Stimulated activated CD8-positive, alpha-beta memory T cell treated with anti-CD3 and anti-CD28 coated beads, Interleukin-4, amount 100 ng/mL, for 1 hour (primary cell): ENCODE measurements at places on chromosomes 5 and 9.

DNA sequence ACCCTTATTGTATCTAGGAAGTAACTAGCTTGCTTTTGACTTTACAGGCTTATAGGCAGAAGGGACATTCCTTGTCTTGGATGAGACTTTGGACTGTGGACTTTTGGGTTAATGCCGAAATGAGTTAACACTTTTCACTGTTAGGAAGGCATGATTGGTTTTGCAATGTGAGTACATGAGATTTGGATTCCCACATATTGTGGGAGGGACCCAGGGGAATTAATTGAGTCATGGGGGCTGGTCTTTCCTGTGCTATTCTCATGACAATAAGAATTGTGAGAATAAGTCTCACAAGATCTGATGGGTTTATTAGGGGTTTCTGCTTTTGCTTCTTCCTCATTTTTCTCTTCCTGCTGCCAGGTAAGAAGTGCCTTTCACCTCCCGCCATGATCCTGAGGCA, 417.5 kb downstream of the HINT1 start:
- DNase-seq: no peak

DNA sequence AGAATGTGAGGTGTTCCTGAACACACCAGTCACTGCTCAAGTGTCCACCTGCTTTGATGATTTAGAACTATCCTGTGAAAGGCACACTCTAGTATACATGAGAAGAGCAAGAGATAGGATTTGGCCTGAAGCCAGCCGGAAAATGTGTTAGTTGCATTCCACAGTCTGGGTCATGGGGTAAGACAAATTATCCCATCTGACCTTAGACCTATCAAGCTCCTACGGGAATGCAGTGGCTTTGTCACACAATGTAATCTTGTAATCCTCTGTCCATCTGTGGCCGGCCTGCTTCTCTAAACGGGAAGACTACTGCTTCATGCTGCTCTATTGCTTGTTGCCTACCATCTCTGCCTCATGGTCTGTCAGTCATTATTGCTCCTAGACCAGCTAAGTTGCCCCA, 92.4 kb upstream of the PRRC1 start:
- DNase-seq: no peak

DNA sequence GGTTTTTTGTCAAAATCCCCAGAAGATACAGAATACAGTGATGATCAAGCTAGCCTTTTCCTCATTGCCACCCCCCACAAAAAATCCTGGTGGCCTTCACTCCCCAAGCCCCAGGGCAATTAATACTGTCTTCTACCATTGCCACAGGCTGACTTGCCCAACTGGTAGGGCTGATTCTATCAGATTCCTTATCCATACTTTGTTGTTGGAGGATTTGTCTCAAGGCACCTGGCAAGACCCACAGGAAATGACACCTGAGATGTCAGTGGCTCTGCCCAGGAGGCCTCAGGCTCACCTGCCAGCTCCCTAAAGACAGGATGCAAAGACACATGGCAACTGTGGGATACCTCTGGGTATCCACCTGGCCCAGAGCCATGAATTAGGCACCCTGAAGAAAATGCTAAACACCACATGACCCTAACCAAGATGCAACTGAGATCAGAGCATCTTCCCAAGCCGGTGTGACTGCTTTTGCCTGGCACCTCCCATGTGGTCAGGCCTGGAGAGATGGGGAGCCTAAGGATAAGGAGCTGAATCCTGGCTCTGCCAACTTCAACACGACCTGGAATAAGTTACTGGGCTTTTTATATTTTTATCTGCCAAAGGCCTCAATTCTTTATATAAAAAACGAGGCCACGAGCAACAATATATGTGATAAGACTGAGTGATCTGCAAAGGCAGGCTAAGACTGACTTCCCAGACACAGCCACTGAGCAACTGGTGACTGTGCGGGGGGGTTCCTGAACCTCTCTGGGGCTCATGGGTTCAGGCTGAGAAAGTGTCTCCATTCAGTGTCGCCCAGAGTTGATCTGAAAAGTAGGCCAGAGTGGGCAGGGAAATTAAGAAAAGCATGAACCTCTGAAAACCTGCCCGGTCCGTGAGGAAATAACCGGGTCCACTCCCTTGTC, 944 bp downstream of the ATOX1 start:
- no peak for DNase-seq

DNA sequence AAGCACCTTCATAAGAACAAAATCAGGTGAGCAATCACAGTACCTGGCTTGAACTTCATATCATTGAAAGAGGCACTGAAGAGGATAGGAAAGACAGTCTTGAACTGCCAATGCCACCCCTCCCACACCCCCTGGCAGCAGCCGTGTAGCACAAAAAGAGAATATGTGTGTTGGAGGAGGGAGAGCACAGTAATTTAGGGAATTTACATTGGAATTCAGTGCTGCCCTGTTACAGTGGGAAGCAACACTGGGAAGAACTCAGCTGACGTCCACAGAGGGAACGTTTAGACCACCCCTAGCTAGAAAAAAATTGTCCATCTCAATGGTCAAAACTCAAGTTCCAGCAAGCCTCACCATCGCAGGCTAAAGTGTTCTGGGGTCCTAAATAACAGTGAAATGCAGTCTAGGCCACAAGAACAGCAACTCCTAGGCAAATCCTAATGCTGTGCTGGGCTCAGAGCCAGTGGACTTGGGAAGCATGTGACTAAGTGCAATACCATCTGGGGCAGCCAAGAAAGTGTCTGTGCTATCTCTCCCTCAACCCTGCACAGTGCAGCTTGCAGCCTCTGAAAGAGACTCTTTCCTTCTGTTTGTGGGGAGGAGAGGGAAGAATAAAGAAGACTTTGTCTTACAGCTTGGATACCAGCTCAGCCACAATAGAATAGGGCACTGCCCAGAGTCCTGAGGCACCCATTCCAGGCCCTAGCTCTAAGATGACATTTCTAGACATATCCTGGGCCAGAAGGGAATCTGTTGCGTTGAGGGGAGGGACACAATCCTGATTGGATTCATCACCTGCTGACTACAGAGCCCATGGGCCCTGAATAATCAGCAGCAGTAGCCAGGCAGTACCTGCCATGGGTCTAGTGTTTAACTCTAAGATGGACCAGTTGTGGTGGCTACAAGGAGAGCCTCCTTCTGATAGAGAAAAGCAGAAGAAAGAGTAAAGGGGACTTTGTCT, 62.1 kb upstream of the VLDLR start:
- no peak for DNase-seq

DNA sequence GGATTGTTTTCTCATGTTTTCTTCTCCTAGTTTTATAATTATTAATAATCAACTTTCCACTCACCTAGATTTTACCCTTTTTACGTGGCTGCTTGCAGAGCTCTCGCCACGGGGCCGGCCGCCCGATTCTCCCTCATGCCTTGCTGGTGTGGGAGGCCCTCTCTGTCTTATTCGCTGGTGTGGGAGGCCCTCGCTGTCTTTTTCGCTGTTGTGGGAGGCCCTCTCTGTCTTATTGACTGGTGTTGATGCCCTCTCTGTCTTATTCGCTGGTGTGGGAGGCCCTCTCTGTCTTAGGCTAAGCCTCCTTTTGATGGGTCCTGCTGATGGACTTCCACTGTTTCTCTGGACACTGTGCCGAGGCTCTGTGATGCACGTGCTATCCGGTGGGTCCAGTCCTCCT, 161.3 kb upstream of the IRX2 start:
- no peak for DNase-seq

DNA sequence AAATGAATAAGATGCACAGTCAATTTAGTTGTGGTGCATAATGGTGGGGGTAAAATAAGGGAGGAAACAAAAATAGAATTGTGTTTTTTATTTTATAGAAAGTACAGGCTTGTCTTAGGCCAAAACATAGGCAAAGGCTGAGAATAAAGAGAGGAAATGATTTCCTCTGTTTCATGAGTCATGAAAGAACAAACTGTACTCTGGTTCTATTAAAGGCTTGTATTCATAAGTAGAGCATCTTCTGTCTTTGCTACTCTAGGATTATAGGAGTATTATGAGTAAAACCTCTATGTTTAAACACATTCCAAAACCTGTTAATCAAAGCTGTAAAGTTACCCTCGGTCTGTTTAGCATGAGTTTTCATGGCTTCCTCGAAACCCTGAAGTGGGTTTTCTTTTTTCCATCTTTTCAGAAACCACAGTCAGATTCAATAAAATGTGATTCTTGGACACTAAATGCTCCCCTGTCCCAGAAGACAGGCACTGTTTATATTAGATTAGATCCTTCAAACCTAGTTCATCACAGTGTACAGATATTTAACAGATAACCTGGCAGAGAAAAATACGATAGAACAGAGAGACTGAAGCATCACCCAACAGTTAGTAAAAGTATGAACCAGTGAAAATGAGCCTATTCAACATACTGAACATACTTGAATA, 473.9 kb upstream of the CYLC2 start:
- DNase-seq: no peak

DNA sequence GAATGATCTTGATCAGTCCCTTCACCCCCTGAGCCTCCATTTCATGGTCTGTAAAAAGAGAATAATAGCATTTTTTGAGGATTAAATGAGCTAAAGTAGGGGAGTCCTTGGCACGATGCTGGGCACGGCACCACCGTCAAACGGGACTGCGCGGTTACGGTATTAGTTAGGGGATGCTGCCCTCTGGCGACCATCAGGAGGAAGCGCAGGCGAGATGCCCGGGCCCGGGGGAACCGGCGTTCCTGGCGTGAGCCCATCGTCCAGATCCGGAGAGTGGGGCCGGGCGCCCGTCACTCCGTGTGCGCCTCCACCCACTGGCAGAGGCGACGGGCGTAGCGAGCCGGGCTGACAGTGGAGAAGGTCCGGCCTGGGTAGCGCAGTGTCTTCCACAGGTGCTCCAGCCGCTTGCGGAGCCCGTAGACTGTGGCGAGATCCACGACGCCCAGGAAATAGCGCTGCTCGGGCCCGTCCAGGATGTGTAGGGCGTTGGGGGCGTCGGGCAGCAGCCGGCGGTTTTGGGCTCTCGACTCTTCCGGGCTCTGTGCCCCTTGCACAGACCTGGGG, 4.8 kb upstream of the ST6GALNAC4 start:
- peak; percentile 63 for DNase-seq

DNA sequence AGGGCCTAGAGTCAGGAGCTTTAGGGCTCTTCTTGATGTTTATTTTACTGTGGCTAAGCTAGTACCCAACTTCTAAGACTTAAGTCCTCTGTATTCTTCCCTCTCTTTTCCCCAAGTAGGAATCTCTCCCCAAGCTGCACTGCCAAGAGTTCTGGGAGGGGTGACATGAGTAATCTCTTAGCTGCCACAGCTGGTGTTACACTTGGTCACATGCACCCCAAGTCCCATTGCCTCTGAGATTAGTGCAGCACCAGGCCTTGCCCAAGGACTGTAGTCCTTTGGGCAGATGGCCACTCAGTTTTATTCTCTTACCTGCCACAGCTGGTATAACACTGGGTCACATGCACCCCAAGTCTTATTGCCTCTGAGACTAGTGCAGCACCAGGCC, 114.7 kb upstream of the RIOK2 start:
- no peak for DNase-seq

- DNase-seq: no peak
These were observed 438.3 kb downstream of the TAF11L14 start for GRCh38 chr5:18072600-18072999.

DNA sequence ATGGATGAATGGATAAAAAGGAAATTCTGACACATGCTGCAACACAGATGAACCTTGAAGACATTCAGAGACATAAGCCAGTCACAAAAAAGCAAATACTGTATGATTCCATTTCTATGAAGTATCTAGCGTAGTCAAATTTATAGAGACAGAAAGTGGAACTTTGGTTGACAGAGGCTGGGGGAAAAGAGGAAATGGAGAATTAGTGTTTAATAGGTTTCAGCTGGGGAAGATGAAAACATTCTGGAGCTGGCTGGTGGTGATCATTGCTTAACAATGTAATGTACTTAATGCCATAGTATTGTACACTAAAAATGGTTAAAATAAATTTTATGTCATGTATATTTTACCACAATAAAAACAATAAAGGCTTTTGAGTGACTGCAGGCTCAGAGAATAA, 24.2 kb downstream of the PPIC start:
- no peak for DNase-seq

DNA sequence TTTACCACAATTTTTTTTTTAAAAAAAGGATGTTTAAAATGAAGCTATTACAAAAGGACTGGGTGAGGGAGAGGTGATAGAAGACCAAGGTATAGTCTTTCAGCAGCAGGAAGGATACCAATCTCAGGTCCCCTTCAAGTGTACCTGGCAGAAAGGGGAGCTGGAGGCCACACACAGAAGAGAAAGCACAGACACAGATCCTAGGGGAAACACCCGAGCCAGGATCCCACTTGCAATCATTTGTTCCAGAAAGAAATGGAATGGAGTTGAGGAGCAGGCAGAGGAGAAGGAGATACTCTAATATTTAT, 5.6 kb downstream of the GNPDA1 start:
- DNase-seq: no peak

DNA sequence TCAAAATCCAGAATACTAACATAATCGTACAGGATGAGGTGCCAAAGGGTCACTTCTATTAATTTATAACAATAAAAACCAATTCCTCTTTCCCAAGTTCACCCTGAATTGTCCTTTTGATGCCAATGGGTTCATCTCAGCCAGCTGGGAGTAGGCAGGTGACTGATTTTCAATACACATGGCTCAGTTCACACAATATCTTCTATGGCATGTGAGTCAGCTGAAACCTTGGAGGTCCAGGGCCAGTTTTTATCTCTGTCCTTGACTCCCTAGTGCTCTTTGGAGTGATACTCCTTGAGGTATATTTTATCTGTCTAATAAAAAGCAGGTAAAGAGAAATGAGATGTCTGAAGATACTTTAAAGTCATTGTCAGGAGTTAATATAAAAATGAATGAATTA, 186.6 kb downstream of the SMC2 start:
- no peak for DNase-seq

DNA sequence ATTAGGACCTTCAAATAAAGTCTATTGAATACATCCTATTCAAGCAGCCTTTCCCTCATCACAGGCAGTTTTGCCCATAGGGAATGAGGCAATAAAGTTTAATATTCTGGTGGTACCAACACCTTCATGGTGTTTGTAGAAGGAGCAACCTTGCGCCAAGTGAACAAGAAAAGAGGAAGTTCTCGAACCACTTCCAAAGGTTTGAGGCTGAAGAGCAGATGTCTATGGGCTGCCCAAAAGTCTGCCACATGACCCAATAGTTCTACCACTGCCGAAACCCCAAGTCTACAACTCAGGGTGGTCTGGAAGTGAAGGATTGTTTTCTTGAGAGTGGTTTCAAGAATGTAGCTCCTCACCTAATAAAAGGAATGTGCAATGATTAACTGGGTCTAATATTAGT, 123.1 kb downstream of the NPR3 start:
- DNase-seq: no peak

DNA sequence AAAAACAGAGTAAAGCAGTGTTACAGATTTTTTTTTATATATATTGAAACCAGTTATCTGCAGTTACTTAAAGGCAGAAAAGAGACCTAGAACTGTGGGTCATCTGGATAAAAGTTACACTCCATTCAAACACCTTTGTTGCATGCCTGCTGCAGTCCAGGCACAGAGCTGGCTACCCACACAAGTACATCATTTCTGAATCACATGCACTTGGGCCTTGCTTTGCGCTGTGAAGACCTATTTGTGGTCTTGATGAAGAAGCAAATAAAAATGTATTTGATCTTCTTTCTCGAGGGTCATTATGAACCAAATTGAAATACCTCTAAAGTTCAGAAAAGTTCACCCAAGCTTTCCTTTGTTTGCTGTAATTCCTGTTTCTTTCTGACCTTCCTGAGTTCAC, 503.0 kb upstream of the ZNF608 start:
- no peak for DNase-seq
